ENCODE measurements at places on chromosomes 2 and 18.

GRCh38 chr2:212427638-212428037 lies 111.0 kb downstream of the ERBB4 start:
- no peak for DNase-seq

DNA sequence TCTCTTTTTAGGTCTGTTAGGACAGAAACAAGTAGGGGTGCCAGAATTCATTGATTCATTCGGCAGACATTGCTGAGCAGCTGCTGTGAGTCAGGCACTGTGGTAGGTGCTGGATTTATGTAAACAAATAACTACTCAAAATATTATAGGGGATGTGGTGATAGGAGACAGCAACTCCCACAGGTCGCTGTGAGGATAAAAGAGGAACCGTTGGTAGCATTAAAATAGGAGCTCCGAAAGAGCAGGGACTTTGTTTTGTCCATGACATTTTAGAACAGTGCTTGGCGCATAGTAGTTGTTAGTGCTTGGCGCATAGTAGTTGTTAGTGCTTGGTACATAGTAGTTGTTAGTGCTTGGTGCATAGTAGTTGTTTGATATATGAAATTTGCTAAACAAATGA lies 29.2 kb downstream of the ATP6V1C2 start:
- DNase-seq = peak; percentile 12

DNA sequence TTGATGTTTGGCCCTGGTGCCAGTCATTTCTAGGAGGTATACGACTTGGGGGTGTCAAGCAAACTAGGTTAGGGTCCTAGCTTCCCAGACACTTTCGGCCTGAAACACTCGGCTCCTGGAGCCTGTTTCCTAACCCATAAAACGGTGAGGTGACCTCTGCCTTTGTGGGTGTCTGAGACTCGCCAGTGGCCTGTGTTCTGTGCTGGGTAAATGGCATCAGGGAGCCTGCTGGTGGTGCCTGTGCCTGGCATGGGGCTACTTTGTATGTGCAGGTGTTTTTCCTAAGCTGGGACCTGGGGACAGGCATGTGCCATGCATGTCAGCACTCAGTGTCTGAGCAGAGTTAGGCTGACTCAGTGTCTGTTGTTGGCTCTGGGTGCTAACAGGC lies 139.2 kb downstream of the GLI2 start:
- DNase-seq = no peak

GRCh38 chr18:3675446-3675845 lies 225.5 kb downstream of the TGIF1 start:
- DNase-seq = peak; percentile 68

- peak; percentile 38 for DNase-seq
Observed at GRCh38 chr18:79380816-79381806, 14.6 kb upstream of the NFATC1 start.

DNA sequence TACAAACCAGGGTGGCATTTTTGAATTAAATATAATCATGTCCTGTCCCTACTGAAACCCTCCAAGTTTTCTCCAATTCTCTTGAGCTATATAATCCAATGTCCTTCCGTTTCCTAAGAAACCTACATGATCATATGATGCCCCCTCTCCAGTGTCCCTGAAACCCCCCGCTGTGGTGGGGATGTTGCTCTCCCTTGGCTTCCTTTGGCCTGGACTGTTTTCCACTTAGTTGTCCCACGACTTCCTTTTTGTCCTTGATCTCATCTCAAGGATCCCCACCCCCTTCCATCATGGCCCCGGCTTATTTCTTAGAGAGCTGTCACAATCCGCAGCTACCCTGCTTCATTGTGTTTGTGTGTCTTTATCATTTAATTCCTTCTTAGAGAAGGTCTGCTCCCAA lies 43.8 kb downstream of the TMEM18 start:
- DNase-seq = no peak

GRCh38 chr2:70369082-70369481 lies 67.2 kb upstream of the FAM136A start:
- no peak for DNase-seq

DNA sequence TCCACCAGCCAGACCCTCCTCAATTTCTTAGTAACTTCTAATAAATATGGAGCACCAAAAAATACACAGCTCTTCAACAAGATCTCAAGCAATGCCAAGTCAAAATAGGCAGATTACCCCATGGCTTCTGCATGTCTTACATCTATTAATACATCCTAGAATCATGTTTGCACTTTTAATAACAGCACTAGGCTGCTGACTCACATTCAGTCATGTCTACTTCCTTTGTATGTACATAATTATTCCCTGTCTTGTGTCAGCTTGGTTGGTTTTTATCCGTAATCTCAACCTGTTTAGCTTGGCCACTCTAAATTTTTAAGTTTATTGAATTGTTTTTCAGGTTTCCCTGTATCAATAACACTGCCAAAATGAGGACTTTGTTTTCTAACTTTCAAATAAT lies 420.1 kb upstream of the ACVR2A start:
- no peak for DNase-seq
